ENCODE measurements at places on chromosomes 5 and 9.
A peak's percentile ranks its signal among the peaks of the same experiment; 100 is the strongest.

DNA sequence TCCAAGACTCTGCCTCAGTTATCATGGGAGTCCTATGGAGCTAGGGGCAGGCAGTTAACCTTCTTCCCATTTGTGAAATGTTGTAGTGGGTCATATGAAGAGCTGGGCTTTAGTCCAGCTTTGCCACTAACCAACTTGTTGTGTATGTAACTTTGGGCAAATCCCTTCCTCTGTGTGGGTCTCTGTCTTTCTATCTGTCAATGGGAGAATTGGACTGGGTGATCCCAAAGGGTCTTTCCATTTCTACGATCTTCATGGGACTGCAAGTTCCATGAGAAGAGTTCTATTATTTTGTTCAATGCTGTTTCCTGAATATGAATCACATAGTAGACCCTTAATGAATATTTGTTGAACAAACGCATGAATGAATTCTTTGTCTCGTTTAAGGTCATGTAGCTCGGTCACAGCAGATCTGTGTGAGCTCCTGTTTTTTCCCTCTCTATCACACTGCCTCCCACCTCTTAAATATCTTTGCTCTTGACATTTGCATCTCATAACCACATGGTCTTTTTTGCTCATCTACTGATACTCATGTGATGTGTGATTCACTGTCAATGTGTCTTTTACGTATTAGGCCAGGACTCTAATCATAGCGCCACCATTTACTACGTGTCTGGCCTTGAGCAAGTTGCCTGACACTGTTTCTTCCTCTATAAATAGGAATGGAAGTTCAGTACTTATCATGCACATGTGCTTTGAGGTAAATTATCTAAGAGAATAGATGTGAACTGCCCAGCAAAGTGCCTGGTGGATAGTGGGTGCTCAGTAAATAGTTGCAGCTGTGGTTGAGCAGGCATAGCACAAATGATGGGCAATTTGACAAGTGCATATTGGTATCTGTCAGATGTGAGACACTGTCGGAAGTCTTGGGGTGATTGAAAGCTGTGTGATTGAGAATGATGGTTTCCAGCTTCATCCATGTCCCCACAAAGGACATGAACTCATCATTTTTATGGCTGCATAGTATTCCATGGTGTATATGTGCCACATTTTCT lies 37.4 kb downstream of the PTTG1 start:
- H3K27me3 ChIP-seq, result peaks cover 1% of the 10 kb centered on the region
- peak overlapping the region; percentile 90 for H3K27ac ChIP-seq
- H3K4me1 ChIP-seq, result peaks cover 32% of the 10 kb centered on the region
- peak overlapping the region; percentile 46 for H3K4me3 ChIP-seq

GRCh38 chr5:83586874-83587776 lies 115.6 kb downstream of the VCAN start:
- H3K4me1 ChIP-seq, result no peaks in the 10 kb centered on the region
- H3K27ac ChIP-seq, result no peak overlapping the region
- no peaks in the 10 kb centered on the region for H3K36me3 ChIP-seq

DNA sequence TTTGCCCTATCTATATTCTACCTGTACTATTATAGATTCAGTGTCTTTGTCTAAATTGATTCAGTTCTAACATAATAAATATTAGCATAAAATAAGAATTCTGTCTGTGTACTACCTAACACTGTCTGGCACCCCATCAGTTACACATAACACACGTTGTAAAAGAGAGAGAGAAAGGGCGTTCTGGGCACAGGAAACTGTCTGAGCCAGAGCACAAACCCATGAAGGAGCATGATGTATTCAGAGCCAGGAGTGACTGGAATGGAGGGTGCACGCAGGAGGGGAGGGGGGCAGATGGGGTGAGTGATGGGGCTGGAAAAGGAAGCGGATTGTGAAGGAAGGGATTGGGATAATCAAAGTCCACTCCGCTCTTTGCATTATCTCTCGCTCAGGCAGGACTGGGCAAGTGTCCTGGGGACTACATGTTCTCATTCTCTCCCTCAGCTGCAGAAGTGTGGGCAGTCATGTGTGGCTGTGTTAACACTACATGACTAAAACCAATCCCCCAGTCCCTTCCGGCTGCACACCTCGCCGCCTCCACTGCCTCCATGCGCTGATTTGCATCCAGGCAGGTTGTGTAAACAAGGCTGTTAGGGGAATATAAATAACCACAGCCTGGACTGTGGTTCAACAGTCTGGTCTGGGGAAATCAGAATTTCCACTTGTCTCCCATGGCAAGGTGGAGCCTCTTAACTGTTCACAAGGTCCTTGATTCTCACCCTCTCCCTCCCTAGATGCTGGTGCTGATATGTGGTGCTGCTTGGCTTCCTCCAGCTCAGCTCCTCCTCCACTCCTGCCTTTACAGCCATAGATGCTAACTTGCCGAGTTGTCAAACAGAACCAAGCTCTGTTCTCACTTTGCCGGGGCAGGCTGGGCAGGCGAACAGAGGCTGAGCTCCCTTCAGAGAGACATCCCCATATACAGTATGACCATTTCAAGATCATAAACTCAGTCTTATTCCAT lies 367.5 kb upstream of the BRINP1 start:
- peaks cover 18% of the 10 kb centered on the region for H3K4me1 ChIP-seq
- peak overlapping the region; percentile 78 for H3K27ac ChIP-seq
- H3K27me3 ChIP-seq, result no peaks in the 10 kb centered on the region
- DNase-seq, result peak; percentile 61
- no peaks in the 10 kb centered on the region for H3K36me3 ChIP-seq

DNA sequence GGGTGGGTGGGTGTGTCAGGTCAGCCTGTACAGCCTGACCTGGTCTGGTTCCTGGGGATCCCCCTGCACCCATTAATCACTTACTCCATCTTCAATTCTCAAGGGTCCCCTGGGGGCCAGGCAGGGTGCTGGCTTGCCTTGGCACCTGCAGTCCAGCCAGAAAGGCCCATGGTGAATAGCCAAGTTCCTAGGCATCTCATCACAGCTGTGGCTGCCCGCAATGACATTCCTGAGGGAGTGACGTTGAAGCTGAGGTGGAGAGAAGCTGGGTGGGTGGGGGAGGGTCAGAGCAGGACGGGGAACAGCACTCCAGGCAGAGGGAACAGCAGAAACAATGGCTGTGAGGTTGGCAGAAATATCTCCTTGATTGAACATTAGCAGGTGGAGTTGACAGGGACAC lies 10.6 kb downstream of the HMCN2 start:
- no peak for DNase-seq
- H3K4me1 ChIP-seq, result no peaks in the 10 kb centered on the region
- peaks cover 52% of the 10 kb centered on the region for H3K27me3 ChIP-seq

- peaks cover 31% of the 10 kb centered on the region for H3K27me3 ChIP-seq
- no peak overlapping the region for H3K4me3 ChIP-seq
- no peaks in the 10 kb centered on the region for H3K36me3 ChIP-seq
Measured at GRCh38 chr5:175828651-175829050, 42.7 kb upstream of the CPLX2 start.

- H3K4me1 ChIP-seq, result peaks cover 38% of the 10 kb centered on the region
- DNase-seq, result no peak
- H3K27me3 ChIP-seq, result no peaks in the 10 kb centered on the region
- peak overlapping the region; percentile 83 for H3K27ac ChIP-seq
Measured at GRCh38 chr9:129998491-129999140, 44.4 kb downstream of the FNBP1 start.

DNA sequence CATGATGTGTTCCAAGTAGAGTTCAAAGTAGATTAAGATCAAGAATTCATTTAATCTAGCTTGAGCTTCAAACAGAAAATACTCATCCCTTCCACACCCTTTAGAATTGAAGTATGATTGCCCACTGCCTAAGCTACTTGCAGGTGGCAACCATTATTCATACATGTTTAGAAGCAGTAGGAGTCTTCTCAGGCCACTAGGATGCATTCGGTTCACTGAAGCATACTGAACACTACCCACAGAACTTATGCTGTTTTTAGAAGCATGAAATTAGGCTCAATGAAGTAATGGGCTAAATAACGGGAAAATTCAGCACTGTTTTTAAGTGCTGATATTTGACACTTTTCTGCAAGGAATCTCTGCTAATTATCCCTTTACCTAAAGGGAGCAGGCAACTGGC lies 263.4 kb downstream of the DEPDC1B start:
- peaks cover 10% of the 10 kb centered on the region for H3K36me3 ChIP-seq
- H3K27me3 ChIP-seq, result no peaks in the 10 kb centered on the region
- H3K4me3 ChIP-seq, result no peak overlapping the region
- H3K27ac ChIP-seq, result no peak overlapping the region

Measured in stimulated activated naive B cell treated with anti-CD40 and anti-IgM and Interleukin-4, amounts not matched to agents 10 μg/mL and 1 μg/mL and 100 μg/mL, for 72 hours (primary cell).